ENCODE measurements at places on chromosomes 2 and 18. TPM values are rescaled to one million over a fixed set of nuclear protein-coding genes. Genes with fewer than 3 reads are reported as not detected.
A peak's percentile ranks its signal among the peaks of the same experiment; 100 is the strongest.

GRCh38 chr2:45833968-45834344 is 182.5 kb downstream of the PRKCE start:
- DNase-seq = no peak

GRCh38 chr2:182870227-182870626 is 3.8 kb upstream of the FRZB start:
- no peak for DNase-seq

DNA sequence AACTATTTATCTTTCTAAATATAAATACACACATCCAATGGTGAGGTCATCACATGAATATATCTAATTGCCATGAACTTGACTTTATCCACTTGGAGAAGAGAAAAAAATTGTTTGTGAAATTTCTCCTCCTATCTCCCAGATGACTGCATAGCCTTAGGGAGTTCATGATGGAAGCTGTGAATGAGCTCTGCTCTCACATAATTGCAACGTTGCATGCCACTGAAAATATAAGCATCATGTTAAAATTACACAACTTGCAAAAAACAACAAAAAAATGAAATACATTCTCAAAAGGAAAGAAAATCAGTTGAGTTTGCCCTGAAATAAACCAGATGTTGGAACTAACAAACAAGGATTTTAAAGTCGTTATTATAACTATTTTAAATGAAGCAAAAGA is 50.6 kb upstream of the OSR1 start:
- no peak for DNase-seq

DNA sequence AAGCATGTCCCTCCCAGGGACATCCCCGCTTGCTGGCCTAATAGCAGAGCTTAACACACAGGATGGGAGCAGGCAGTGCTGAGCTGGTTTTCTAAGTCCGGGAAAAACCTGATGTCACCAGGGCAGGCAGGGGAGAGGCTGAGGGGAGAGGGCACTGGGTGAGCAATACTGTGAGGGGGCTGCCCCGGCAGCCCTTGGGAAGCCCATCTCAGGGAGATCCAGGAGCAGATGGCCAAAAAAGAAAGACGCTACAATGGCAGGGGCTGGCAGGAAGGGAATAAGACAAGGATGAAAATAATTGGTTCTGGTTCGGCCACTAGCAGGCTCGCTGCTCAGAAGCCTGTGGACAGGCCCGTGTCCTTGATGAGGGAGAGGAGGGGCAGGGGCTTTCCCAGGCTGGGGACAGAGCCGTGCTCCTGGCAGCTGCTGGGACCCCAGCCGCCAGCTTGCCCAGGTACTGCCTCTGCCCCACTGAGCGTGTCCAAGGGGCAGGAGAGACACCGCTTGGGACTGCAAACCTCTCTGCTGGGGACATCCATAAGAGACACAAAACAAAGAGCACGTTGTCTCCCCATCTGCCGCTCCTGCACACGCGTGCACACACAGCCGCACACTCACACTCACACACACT is 30.2 kb downstream of the SMAD7 start:
- peak; percentile 53 for DNase-seq

DNA sequence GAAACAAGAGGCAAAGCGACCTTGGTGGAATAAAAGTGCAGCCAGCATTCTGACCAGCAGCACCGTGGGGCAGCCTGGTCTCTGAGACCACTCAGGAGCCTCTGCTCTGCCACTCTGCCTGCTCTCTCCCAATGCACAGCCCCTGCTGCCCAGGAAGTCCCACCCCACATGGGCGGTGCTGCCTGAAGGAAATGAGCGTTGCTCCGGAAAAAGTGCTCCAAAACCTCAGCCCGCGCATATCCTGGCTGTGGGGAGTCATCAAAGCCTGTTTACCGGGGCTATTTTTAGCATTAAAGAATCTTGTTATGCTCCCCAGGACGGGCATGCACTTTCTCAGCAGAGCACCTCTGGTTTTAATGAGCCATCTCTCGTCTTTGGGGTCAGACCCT is 54.5 kb downstream of the EPAS1 start:
- no peak for DNase-seq

GRCh38 chr2:142868229-142868762 is 9.2 kb upstream of the KYNU start:
- DNase-seq = peak; percentile 81

- no peak for DNase-seq
These were observed 8.8 kb downstream of the COL4A4 start for GRCh38 chr2:227154986-227155774.

GRCh38 chr18:3649633-3650426 is 199.9 kb downstream of the TGIF1 start:
- DNase-seq = no peak

DNA sequence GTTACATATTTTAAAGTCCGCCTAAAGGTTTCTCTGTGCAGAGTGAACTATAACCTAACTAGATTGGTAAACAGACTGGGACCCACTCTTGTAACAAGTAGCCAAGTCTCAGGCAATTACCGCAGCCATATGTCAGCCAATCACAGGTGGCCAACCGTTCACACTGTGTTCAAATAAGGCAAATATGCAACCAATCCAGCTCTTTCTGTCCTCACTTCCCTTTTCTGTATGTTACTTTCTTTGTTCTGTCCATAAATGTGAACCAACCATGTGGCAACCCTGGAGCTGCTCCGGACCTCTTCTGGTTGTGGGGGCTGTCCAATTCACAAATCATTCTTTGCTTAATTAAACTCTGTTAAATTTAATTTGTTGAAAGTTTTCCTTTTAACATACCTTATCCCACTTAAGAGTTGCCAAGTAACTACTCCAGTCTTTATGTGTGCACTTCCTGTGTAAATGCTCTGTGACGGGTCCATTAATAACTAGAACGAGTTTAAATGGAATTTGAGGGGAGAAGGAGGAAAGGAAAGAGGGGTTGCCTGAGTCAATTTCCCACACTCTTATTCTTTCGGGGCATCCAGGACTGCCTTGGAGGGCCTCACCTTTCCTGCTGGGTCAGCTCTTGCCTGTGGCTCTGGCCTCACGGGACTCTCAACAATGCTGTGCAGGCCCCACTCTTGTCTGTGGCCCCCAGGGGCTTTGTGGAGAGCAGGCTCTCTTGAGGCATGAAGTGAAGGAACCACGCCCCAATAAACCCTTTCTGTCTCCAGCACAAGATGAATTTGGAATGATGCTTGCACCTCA is 6.6 kb upstream of the RPL37A start:
- DNase-seq = no peak

- DNase-seq = no peak
These were observed 41.9 kb downstream of the BABAM2 start for GRCh38 chr2:27932396-27932795.

- DNase-seq = no peak
These were observed 252.3 kb downstream of the HAUS1 start for GRCh38 chr18:46356278-46357033.

LRATD1 gene
- 5.7 TPM for total RNA-seq

MOGAT1 gene
- not detected for total RNA-seq

SLC66A3 gene
- 35.0 TPM for total RNA-seq

IL1B gene
- total RNA-seq = 0.55 TPM

LRRC30 gene
- total RNA-seq = not detected

EFR3B gene
- total RNA-seq = 1.4 TPM

All from sigmoid colon (tissue), 7 donors.